Activated naive CD8-positive, alpha-beta T cell treated with anti-CD3 and anti-CD28 coated beads for 36 hours (primary cell): ENCODE measurements at places on chromosomes 2 and 18. TPM values are rescaled to one million over a fixed set of nuclear protein-coding genes. Genes with fewer than 3 reads are reported as not detected.

Gene GCKR
- total RNA-seq: not detected

Gene ALKAL2
- not detected for total RNA-seq

DNA sequence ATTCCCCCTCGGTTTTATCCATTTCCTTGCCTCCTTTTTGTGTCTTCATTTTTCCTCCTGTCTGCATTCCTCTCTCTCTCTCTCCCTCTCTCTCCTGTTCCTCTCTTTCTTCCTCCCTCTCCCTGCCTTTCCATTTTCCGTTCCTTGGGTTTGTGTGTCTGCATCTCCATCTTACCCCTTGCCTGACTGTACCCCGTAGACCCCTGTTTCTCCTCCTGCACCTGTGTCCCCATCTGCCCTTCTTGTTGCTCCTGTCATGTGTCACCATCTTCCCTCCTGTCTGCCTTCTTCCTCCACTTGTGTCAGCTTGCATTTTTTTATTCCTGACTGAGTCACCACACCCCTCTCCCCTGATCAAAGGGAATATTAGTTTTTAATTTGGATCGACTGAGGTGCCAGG, 1.8 kb downstream of the CDK5R2 start:
- peaks cover 7% of the 10 kb centered on the region for H3K4me1 ChIP-seq
- no peak overlapping the region for H3K4me3 ChIP-seq
- no peak for DNase-seq
- H3K27ac ChIP-seq: no peak overlapping the region
- no peaks in the 10 kb centered on the region for H3K36me3 ChIP-seq
- peaks cover 85% of the 10 kb centered on the region for H3K27me3 ChIP-seq

DNA sequence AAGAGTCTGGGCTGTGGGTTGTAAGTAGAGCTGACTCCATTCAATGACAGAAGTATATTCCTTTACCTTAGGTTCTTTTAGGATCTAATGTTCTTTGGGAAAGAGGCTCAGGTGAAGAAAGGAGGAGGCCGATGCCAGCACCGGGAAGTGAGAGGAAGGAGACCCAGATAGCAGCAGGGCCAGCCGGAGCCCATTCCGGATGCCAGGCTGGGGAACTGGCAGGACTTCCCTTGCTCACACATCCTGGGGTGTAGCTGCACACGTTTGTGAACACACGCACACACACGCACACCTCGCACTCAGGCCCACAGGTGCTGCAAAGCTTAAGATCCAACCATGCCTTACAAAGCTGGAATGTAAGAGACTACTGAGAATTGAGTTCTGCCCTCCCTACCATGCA, 95.8 kb upstream of the SMAD2 start:
- DNase-seq: no peak
- no peak overlapping the region for H3K4me3 ChIP-seq
- H3K4me1 ChIP-seq: peaks cover 8% of the 10 kb centered on the region
- no peaks in the 10 kb centered on the region for H3K36me3 ChIP-seq
- H3K27me3 ChIP-seq: peaks cover 11% of the 10 kb centered on the region

- H3K27ac ChIP-seq: no peak overlapping the region
- H3K36me3 ChIP-seq: no peaks in the 10 kb centered on the region
- no peaks in the 10 kb centered on the region for H3K27me3 ChIP-seq
- DNase-seq: no peak
- no peak overlapping the region for H3K4me3 ChIP-seq
Measured at GRCh38 chr2:99961196-99961913, 181.0 kb downstream of the AFF3 start.
